ENCODE measurements at places on chromosomes 2 and 18.

DNA sequence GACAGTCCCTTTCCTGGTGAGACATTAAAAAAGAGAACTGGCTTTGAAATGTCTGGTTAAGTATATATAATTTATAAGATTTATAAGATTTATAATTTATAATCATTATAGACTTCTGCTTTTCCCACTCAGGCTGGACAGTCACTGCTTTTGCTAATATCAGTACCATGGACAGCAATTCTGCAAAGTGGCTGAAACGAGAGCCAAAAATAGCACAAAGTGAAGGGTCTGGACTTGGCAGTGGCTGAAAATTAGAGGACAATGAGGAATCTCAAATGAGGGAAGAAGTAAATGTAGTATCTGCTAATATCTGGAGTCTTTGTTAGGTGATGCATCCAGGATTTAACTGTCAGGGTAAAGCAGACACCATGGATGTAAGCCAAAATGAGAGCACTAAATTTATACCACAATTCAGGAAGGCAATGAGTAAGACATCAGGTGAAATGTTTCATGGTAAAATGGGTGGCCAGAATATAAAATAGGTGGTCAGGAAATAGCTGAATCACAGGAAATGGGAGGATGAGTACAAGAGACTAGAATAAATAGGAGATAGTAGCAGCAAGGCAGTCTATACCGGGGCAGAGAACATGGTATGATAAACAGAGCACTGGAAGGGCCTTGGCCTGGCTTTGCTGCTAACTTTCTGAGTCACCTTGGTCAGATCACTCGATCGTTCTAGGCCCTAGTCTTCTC lies 39.6 kb upstream of the BOD1L2 start:
- DNase-seq = no peak

DNA sequence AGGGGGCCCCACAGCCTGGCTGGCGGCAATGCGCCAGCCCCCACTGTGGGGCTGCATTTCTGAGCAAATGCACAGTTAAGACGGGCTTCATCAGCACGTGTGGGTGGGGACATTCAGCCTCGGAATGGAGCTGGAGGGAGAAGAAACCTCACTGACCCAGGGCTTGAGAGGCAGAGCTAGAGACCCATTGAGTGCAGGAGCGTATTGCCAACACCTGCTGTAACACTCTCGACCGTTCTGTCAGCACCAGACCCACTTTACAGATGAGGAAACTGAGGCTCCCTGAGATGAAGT lies 200.9 kb upstream of the RAB6C start:
- DNase-seq = no peak

GRCh38 chr18:63648241-63648640 lies 4.2 kb upstream of the SERPINB4 start:
- no peak for DNase-seq

GRCh38 chr18:2336690-2337392 lies 234.5 kb downstream of the METTL4 start:
- no peak for DNase-seq

DNA sequence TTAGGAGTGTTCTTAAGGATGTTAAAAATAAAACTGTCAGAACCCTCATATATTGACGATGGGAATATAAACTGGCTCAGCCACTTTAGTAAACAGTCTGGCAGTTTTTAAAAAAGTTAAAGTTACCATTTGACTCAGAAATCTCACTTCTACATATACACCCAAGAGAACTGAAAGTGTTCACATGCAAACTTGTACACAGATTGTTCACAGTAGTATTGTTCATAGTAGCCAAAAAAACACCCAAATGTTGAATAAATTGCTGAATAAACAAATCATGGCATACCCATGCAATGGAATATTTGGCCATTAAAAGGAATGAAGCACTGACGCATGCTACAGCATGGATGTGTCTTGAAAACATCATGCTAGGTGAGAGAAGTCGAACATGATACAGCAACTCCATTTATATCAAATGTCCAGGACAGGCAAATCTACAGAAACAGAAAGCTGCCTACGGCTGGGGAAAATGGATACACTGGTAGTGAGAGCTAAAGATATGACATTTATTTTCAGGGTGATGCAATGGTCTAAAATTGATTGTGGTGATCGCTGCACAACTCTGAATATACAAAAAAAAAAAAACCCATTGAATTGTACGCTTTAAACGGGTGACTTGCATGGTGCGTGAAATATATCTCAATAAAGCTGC lies 10.1 kb downstream of the RPL31 start:
- DNase-seq = no peak

DNA sequence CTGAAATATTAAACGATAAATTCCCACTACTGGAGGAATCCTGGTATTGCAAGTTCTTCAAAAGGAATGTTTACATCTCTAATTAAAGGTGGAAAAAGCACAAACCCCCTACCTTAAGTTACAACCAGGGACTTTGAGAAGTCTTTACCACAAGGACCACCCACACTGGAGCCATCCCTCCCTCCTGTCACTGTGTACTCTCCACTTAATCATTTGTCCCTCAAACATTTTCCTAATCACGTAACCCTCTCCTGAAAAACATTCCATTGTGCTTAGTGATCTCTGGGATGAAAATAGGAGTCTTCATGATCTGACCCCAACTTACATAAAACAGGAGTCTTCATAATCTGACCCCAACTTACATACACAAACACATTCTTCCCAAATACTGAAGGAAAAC lies 85.7 kb downstream of the SUCLG1 start:
- DNase-seq = no peak

DNA sequence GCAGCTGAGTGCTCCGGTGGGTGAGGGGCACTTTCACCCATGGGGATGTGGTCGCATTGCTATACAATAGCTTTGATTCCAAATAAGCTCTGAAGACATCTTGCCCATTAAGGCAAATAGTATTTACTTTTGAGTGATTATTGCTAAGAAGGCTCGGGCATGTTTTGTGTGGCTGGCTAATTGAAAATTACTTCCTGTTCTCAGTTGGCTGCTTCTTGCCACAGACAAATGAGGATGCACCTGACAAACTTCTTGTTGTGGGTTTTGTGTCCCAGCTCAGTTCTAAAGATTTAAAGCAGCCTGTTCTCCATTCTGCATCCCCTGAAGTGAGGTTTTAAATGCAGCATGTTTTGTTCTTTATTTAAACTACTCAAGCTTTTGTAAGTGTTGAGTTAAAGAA lies 88.3 kb downstream of the KCNS3 start:
- DNase-seq = no peak

GRCh38 chr2:194819367-194819766 lies 837.7 kb upstream of the SLC39A10 start:
- DNase-seq = peak; percentile 10

GRCh38 chr18:13614641-13615288 lies 111.6 kb downstream of the FAM210A start:
- no peak for DNase-seq

GRCh38 chr2:502831-503230 lies 174.4 kb downstream of the TMEM18 start:
- DNase-seq = no peak

GRCh38 chr2:208266553-208266893 lies 468 bp downstream of the PIKFYVE start:
- no peak for DNase-seq

- DNase-seq = no peak
Measured at GRCh38 chr2:203427061-203427460, 98.9 kb downstream of the ABI2 start.

DNA sequence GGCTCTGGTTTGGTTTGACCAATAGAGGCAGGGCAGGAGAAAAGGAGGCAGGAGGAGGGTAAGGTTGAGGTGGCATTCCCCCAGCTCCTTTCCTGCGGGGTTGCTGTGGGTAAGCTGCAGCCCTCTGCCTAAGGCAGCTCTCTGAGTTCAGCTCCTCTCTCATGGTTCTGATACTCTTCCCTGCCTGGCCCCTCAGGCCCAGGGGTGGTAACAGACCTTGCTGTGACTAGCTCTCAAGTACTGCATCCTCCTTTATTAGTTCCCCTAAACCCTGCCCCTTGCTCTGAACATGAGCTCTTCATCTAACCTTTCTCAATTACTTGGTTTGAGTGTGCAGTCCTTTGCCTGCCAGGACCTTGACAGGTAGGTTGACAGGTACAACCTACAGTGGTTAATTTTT lies 205.5 kb downstream of the SLC4A3 start:
- no peak for DNase-seq

DNA sequence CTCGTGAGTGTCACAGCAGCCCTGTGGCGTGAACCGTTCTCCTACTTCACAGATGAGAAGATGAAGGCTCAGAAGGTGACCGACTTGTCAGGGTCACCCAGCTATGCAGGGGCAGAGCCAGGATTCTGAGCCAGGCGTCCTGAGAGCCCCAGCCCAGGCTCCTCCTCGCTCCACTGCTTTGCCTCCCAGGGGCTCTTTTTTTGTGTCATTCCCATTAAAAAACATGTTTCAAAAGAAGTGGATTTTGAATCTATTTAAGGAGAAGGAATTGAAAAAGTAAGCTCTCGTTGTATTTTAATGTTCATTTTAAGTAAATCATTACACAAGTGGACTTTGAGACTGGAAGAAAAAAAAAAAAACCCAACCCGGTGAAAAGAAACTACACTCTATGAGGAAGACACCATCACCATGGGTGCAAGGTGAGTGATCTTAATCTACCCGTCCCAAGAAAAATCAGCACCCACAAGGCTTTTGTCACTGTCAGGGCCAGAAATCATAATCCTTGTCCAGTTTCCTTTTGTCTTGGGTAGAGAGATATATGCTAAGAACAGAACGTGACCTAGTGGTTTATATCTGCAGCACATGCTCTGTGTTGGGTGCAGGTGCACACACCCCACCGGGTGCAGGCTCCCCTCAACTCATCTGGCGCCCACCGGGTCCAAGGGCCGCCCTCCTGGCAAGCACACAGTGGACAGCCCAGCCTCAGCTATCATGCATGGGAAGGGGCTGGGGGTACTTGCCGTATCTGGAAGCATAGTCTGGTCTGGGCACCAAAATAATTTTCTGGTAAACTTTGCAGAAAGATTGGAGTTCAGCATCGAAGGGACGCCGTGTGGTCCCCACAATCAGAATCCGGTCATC lies 73.5 kb upstream of the ASB18 start:
- no peak for DNase-seq

Data from NCI-H1436 (cell line).